CD4-positive, alpha-beta T cell treated with Interleukin-15 for 4 hours (primary cell): ENCODE measurements at places on chromosomes 3 and 15.

- no peak for DNase-seq
These were observed 78.1 kb downstream of the MRPL46 start for GRCh38 chr15:88389120-88389519.

- DNase-seq, result no peak
These were observed 224.8 kb upstream of the BHLHE40 start for GRCh38 chr3:4754180-4755086.

DNA sequence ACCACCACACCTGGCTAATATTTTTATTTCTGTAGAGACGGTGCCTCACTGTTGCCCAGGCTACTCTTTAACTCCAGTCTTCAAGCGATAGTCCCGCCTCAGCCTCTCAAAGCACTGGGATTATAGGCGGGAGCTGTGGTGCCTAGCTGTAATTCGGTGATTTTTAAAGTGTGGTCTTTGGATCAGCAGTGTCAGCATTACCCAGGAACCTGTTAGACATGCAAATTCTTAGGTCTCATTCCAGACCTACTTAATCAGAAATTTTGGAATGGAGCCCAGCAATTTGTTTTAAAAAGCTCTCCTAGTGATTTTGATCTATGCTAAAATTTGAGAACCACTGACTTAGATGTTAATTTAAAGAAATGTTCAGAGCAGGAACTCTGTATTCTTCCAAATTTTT, 51.9 kb downstream of the GOLM2 start:
- DNase-seq, result no peak

DNA sequence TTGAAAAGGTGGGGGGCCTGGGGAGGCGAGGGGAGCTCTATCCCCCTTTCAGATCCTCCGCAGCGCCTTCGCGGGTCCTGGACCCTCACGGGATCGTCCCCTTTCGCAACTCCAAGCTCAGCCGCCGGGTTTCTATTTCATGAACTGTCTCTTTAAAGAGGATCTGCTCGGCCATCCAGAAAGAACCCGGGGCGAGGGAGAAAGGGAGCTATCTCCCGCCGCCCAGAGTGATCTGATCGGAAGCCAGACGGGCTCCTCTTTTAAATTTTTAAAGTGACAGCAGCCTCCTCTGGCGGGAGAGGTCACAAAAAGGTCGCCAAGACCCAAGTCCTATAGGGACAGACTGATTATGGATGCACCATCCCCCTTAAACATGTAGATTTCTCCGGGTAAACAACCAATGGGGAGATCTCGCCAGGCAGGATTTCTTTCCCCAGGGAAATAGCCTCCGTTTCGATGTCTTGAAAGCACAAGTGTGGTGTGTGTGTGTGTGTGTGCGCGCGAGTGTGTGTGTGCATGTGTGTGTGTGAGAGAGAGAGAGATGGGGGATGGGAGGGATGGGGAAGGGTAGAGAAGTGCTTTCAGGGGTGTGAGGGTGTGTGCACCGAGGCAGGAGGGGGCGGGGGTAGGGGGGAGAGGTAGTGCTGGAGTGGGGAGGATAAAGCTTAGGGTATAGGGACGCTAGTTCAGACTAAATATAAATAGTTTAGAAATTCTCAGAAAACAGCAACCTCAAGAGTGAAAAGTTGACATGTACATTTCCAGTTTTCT, 516.1 kb downstream of the MECOM start:
- no peak for DNase-seq

DNA sequence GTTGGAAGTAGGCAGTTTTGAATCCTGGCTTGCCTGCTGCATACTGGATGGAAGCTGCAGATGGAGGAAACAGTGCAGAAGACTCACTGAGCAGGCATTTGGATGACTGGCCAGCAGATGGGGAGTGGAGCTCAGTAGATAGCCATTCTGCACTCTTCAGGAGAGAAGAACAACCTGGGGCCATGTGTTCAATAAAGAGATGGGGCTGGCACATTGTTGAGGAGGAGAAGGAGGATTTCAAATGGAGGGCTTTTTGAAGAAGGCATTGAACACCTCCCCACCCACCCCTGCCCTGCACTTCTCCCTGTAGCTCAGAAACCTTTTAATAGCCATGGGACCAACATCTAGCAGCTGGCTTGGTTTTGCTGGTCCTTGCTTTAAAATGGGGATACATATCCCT, 109.8 kb downstream of the CACNA1D start:
- no peak for DNase-seq

DNA sequence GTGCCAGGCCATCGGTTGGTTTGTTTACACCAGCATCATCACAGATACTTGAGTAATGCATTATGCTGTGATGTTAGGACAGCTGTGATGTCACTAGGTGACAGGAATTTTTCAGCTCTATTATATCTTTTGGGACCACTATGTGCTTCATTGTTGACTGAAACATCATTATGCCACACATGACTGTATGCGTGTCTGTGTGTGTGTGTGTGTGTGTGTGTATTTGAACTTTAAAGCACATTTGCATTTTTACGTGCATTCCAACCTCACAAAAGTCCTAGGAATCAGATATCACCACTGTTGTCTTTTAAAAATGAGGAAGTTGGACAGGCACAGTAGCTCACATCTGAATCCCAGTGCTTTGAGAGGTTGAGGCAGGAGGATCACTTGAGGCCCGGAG, 223.0 kb downstream of the TBL1XR1 start:
- DNase-seq, result no peak

DNA sequence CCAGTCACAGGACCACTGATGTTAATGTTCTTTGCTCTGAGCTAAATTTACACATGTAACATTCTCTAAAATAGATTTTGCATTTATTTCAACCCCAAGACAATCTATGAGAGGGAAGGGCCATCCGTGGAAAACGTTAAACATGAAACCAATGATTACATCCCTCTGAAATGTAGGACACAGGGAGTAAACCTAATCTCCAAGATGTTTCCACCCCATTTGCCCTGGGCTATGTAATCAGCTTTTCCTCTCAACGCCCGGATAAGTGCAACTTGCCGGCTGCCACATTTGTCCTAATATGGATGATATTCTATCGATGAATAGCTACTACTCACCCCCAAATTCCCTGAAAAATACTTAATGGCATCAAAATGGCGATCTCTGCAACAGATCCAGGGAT, 6.4 kb upstream of the FMN1 start:
- no peak for DNase-seq

GRCh38 chr15:60973637-60974415, 255.3 kb downstream of the RORA start:
- no peak for DNase-seq

GRCh38 chr3:19811689-19812088, 122.3 kb downstream of the EFHB start:
- DNase-seq, result no peak

DNA sequence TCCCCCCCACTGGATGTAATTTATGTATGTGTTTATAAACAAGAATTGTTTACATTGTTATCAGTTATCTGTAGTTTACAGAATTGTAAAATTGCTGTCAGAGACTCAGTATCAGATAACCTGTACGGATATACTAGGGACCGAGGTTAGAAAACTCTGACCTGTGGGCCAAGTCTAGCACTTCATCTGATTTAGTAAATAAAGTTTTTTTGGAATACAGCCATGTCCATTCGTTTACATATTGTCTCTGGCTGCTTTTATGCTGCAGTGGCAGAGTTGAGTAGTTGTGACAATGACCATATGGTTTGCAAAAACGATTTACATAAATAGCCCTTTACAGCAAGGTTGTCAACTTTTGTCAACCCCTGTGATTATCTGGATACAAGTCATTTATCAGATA, 52.6 kb downstream of the LRRC28 start:
- no peak for DNase-seq
